Mesendoderm (in vitro differentiated cells): ENCODE measurements at places on chromosomes 16 and 17.

DNA sequence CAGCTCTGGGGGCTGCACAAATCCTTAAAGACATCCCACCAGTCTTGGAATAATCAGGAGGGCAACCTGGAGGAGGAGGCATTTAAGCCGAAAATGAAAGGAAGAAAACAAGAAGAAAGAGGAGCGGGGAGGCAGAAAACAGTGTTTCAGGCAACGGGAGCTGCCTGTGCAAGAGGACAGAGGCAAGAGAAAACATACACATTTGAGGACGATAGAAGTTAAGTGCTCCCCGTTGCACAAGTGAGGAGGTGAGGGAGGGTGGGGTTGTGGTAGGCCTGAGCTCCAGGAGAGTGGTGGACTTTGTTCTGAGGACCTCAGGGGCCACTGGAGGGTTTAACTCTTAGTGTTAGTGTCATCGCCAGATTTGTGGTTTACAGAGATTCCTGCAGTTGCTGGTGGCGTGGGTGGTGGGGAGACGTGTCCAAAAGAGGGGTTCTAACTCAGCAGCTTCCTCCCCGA is 27.6 kb upstream of the CIBAR2 start:
- no peak overlapping the region for H3K4me3 ChIP-seq
- peaks cover 3% of the 10 kb centered on the region for H3K4me1 ChIP-seq
- DNase-seq = no peak

DNA sequence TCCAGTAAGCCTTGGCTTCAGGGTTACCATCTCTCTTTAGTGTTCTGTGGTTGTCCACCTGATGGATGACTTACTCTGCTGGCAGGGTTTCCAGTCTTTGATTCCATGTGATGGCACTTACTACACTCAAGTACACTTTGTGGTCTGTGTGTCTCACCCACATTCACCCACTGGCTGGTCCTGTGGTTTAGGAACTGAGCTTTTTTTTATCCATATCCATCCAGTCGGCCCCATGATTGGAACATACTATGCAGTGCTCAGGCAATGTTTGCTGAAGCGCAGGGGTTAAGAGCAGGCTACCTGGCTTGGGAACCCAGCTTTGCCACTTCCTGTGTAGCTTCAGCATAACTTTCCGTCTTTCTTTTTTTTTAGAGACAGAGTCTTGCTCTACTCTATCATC is 2.8 kb upstream of the FUS start:
- no peak overlapping the region for H3K4me3 ChIP-seq
- no peaks in the 10 kb centered on the region for H3K36me3 ChIP-seq
- no peaks in the 10 kb centered on the region for H3K27me3 ChIP-seq

DNA sequence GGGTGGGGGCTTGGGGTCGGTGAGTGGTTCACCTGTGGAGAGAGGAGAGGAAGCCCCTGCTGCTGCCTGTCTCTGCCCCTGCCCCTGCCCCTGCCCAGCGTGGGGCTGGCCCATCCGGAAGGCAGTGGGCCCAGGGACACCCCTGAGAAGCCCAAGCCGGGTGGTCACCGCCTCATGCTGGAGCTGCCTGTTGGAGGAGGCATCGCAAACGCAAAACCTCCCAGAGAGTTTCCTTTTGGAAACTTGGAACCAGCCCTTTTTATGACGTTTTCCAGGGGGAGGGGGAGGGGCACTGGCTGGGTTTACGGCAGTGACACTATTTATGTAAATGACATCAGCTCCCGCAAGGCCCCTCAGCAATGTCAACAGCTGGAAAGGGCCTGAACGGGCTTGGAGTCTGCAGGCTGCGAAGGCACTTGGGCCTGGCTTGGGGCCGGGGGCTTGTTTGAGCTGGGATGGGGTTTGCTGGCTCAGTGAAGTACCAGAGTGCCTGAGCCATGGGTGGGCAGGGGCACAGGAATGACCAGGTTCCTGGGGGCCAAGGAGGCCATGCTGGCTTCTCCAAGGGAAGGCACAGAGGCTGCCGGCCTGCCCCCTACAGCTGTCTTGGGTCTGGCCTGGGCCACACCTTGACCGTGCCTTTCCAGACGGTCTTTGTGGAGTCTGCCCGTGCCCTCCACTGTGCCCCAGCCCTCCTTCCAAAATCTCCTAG is 219.5 kb downstream of the NTN1 start:
- peaks cover 6% of the 10 kb centered on the region for H3K4me1 ChIP-seq
- no peaks in the 10 kb centered on the region for H3K27me3 ChIP-seq
- no peak overlapping the region for H3K27ac ChIP-seq
- H3K4me3 ChIP-seq = no peak overlapping the region
- no peaks in the 10 kb centered on the region for H3K36me3 ChIP-seq

DNA sequence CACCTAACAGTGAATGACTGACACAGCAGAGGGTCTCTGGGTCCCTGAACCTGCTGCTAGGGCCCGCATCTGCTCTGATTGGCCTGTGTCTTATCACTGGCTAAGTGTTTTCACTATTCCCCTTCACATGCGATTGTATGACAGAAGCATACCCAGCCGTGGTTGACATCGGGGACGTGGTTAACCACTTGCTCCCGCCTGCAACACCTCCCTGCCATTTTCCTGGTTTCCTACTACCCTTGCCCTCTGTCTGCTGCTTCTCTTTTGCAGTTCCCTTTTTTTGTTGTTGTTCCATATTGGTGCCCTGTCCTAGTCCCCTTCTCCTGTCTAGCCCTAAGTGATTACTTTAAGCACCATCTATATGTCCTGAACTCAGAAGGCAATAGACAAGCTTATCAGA is 177.0 kb downstream of the RGS9 start:
- H3K36me3 ChIP-seq = no peaks in the 10 kb centered on the region
- H3K4me1 ChIP-seq = peaks cover 1% of the 10 kb centered on the region

- no peak overlapping the region for H3K4me3 ChIP-seq
- no peaks in the 10 kb centered on the region for H3K36me3 ChIP-seq
- peak; percentile 62 for DNase-seq
- no peaks in the 10 kb centered on the region for H3K27me3 ChIP-seq
- H3K27ac ChIP-seq = no peak overlapping the region
Measured at GRCh38 chr16:51762081-51762996, 611.3 kb upstream of the SALL1 start.

- H3K27me3 ChIP-seq = no peaks in the 10 kb centered on the region
- no peak overlapping the region for H3K27ac ChIP-seq
- DNase-seq = peak; percentile 85
- H3K4me1 ChIP-seq = no peaks in the 10 kb centered on the region
- H3K36me3 ChIP-seq = no peaks in the 10 kb centered on the region
- no peak overlapping the region for H3K4me3 ChIP-seq
Measured at GRCh38 chr16:82229800-82230619, 60.0 kb upstream of the MPHOSPH6 start.

DNA sequence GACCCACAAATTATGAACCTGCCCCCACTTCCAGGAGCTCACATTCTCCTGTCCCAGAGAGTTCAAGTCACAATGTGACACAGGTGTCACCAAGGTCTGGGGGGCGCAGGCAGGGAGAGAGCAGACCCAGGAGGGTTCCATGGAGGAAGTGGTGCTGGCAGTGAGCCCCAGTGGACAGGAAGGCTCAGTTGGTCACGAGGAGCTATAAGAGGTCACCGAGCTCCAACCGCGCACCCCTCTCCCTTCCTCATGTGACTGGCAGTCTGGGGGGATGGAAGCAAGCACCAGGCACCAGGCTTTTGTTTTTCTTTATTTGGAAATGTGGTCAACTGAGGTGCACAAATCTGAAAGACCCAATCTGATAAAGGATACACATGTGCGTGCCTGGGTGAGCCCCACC is 2.5 kb downstream of the ITGAD start:
- no peak overlapping the region for H3K4me3 ChIP-seq
- DNase-seq = no peak
- H3K27me3 ChIP-seq = no peaks in the 10 kb centered on the region
- no peak overlapping the region for H3K27ac ChIP-seq
- no peaks in the 10 kb centered on the region for H3K4me1 ChIP-seq

- no peaks in the 10 kb centered on the region for H3K36me3 ChIP-seq
- peak overlapping the region; percentile 84 for H3K4me3 ChIP-seq
- no peaks in the 10 kb centered on the region for H3K27me3 ChIP-seq
- H3K4me1 ChIP-seq = peaks cover 6% of the 10 kb centered on the region
- DNase-seq = peak; percentile 66
- peak overlapping the region; percentile 94 for H3K27ac ChIP-seq
Measured at GRCh38 chr16:69187446-69188235, 677 bp downstream of the SNTB2 start.

DNA sequence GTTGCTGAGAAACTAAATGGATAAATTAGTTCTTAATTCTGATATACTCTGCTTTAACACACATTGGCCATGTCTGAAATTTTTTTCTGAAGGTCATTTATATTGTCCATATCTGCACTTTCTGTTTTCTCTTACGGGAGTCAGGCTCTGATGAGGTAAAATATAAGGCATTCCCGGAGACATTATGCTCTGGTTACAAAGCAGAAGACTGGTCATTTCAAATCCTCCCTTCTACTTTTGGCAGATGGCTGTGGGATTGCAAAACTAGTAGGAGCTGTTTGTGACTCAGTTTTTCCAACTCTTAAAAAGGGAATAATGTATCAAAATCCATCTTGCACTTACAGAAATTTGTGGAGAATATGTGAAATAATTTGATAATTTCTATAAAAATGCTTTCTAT is 92.2 kb upstream of the CPHXL start:
- peaks cover 5% of the 10 kb centered on the region for H3K4me1 ChIP-seq
- H3K4me3 ChIP-seq = no peak overlapping the region
- no peaks in the 10 kb centered on the region for H3K27me3 ChIP-seq
- no peak for DNase-seq
- no peaks in the 10 kb centered on the region for H3K36me3 ChIP-seq
- no peak overlapping the region for H3K27ac ChIP-seq

GRCh38 chr16:9340526-9341256 is 249.2 kb downstream of the HAPSTR1 start:
- no peaks in the 10 kb centered on the region for H3K27me3 ChIP-seq
- H3K36me3 ChIP-seq = no peaks in the 10 kb centered on the region
- no peak overlapping the region for H3K27ac ChIP-seq
- DNase-seq = no peak

GRCh38 chr17:49832840-49833599 is 14.8 kb downstream of the TAC4 start:
- H3K27me3 ChIP-seq = no peaks in the 10 kb centered on the region
- no peak overlapping the region for H3K4me3 ChIP-seq
- no peak overlapping the region for H3K27ac ChIP-seq

- H3K4me3 ChIP-seq = no peak overlapping the region
- H3K36me3 ChIP-seq = no peaks in the 10 kb centered on the region
- no peak overlapping the region for H3K27ac ChIP-seq
- DNase-seq = peak; percentile 61
- peaks cover 4% of the 10 kb centered on the region for H3K4me1 ChIP-seq
Measured at GRCh38 chr16:51155199-51155607, 4.1 kb upstream of the SALL1 start.

- no peaks in the 10 kb centered on the region for H3K27me3 ChIP-seq
- H3K36me3 ChIP-seq = no peaks in the 10 kb centered on the region
- peaks cover 9% of the 10 kb centered on the region for H3K4me1 ChIP-seq
- DNase-seq = peak; percentile 26
- H3K27ac ChIP-seq = no peak overlapping the region
Measured at GRCh38 chr16:14487579-14487978, 142.5 kb downstream of the PARN start.

GRCh38 chr17:65627891-65628643 is 66.6 kb upstream of the AXIN2 start:
- H3K4me3 ChIP-seq = no peak overlapping the region
- H3K27me3 ChIP-seq = no peaks in the 10 kb centered on the region
- no peak overlapping the region for H3K27ac ChIP-seq
- no peak for DNase-seq

GRCh38 chr17:80695979-80696378 is 151.3 kb downstream of the RPTOR start:
- H3K4me1 ChIP-seq = peaks cover 5% of the 10 kb centered on the region
- H3K27ac ChIP-seq = no peak overlapping the region
- H3K27me3 ChIP-seq = no peaks in the 10 kb centered on the region

DNA sequence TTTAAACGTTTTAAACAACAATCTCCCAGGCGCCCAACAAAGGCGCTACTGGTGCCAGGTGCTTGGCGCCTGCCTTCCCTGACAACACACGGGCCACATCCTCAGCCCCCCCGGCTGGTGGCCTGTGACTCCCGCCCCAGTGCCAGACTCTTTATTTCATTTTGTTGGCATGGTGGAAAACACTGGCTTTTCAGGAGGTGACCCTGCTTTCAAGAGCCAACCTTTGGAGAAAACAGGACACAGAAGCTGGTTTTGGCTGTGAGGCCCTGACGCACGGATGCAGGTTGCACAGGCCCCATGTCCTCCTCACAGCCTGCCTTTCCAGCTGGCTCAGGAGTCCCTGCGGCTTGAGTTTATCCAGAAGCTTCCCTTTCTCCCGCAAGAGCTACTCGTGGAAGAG is 100.0 kb downstream of the METRNL start:
- H3K4me3 ChIP-seq = no peak overlapping the region
- H3K27ac ChIP-seq = no peak overlapping the region
- no peaks in the 10 kb centered on the region for H3K4me1 ChIP-seq
- no peaks in the 10 kb centered on the region for H3K36me3 ChIP-seq
- no peak for DNase-seq

DNA sequence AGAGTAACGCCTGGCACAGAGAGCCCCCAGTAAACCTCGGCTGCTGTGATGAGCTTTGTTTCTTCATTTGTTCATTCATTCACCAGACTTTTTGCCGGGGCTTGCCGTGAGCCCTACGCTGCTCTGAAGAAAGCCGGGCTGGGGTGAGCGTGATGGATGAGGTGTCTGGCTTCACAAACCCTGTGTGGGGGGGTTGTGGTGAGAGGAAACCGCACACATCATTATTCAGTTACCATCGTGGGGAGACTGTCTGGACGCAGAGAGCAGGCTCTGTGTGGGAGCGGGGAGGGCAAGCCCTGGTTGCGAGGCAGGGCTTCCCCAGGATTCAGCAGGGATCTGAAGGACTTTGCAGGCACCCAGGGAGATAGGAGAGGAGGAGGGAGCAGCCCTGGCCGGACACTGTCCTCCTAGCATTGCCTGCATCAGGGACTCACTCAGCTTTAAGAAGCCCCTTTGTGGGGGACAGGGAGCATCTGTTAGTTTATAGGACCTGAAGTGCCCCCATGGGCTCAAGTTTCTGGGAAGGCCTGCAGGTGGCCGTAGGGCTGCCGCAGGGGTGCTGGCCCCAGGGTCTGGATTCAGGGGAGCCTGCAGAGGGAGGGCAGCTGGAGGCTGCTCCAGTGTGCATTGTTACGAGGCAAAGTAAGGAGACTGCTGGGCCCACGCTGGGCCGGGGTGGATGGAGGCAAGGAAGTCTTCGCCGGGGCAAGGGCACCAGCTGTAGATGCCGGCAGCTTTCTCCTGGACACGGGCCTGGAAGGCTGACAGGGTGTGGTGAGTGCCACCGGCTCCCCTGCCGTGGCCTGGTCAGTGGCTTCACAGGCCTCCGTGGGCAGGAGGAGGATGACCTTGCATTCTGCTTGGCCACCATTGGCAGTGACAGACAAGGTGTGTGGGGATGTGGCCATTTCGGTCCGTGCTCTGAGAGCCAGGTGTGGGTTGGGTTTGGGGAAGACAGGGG is 334.5 kb downstream of the SEC14L1 start:
- no peaks in the 10 kb centered on the region for H3K27me3 ChIP-seq
- H3K36me3 ChIP-seq = no peaks in the 10 kb centered on the region
- peaks cover 53% of the 10 kb centered on the region for H3K4me1 ChIP-seq
- H3K27ac ChIP-seq = no peak overlapping the region
- DNase-seq = no peak
- no peak overlapping the region for H3K4me3 ChIP-seq

DNA sequence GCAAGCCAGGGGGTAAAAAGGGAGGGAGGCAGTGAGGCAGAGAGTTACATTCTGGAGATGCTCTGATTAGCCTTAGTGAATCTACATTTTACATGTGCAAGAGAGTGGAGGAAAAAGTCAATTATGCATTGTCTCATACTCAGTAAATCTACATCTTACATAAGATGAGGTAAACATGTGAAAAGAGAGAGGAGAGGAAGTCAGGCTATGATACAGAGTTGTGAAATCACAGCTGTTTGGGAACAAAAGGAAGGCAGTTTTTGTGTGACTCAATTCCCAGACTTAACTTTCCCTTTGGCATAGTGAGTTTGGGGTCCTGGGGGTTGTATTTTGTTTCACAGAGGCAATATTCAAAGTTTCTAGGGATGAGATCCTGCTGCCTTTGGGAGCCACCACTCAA is 67.8 kb downstream of the GP2 start:
- no peaks in the 10 kb centered on the region for H3K27me3 ChIP-seq
- H3K4me1 ChIP-seq = peaks cover 2% of the 10 kb centered on the region
- H3K27ac ChIP-seq = no peak overlapping the region
